ENCODE measurements at places on chromosomes 2 and 18. TPM values are rescaled to one million over a fixed set of nuclear protein-coding genes. Genes with fewer than 3 reads are reported as not detected.

The FN1 gene
- 11.1 TPM for total RNA-seq

The CAPN10 gene
- 40.7 TPM for total RNA-seq

The CTAGE1 gene
- total RNA-seq: not detected

The CCBE1 gene
- 0.84 TPM for total RNA-seq

The KRCC1 gene
- total RNA-seq: 5.8 TPM

The MRPS5 gene
- 70.6 TPM for total RNA-seq

The ERBB4 gene
- 0.10 TPM for total RNA-seq

The CDK15 gene
- total RNA-seq: not detected

The SERPINB11 gene
- not detected for total RNA-seq

The AKAIN1 gene
- not detected for total RNA-seq

The SLC39A6 gene
- total RNA-seq: 70.5 TPM

The NCKAP1 gene
- 115 TPM for total RNA-seq

The GBX2 gene
- total RNA-seq: 5.9 TPM

The POTEI gene
- 1.2 TPM for total RNA-seq

The CNGA3 gene
- not detected for total RNA-seq

The SP140 gene
- 2.6 TPM for total RNA-seq

The TCF7L1 gene
- total RNA-seq: 10.3 TPM

The ANO7 gene
- total RNA-seq: 0.84 TPM

The PDCD1 gene
- total RNA-seq: 0.22 TPM

The SIX3 gene
- 1.2 TPM for total RNA-seq

The SPATA3 gene
- not detected for total RNA-seq

The MZT2A gene
- total RNA-seq: 203 TPM

The ERICH2 gene
- 2.4 TPM for total RNA-seq

The LRRC30 gene
- not detected for total RNA-seq

The EFHD1 gene
- total RNA-seq: 0.52 TPM

The IL36RN gene
- total RNA-seq: not detected

The CPO gene
- 0.32 TPM for total RNA-seq

The SLC30A3 gene
- total RNA-seq: 20.5 TPM

The MSGN1 gene
- total RNA-seq: not detected

The NFATC1 gene
- 20.8 TPM for total RNA-seq

The DAW1 gene
- total RNA-seq: 0.20 TPM

The ZNF804A gene
- total RNA-seq: 0.61 TPM

The PER2 gene
- total RNA-seq: 18.7 TPM

The TRIM43 gene
- total RNA-seq: not detected

The ECEL1 gene
- not detected for total RNA-seq

The ANKRD36C gene
- 17.7 TPM for total RNA-seq

The ETAA1 gene
- total RNA-seq: 9.6 TPM

The SCG2 gene
- total RNA-seq: 19.8 TPM

The REG1B gene
- total RNA-seq: 4.2 TPM

The RAB17 gene
- total RNA-seq: 41.8 TPM

The PRPF40A gene
- 171 TPM for total RNA-seq

The PREB gene
- total RNA-seq: 54.2 TPM

The MEIS1 gene
- total RNA-seq: 0.32 TPM

The HOXD12 gene
- total RNA-seq: 0.27 TPM

The GKN1 gene
- total RNA-seq: not detected

The NEURL3 gene
- total RNA-seq: not detected

The RESP18 gene
- total RNA-seq: not detected

The TRIP12 gene
- 175 TPM for total RNA-seq

The PFN4 gene
- total RNA-seq: not detected

The LTBP1 gene
- total RNA-seq: 5.1 TPM

The CELF4 gene
- total RNA-seq: not detected

The ZSWIM2 gene
- not detected for total RNA-seq

The SKOR2 gene
- total RNA-seq: not detected

The LONRF2 gene
- 1.6 TPM for total RNA-seq

The IL1A gene
- 0.10 TPM for total RNA-seq

The CNTNAP5 gene
- total RNA-seq: not detected

The GMPPA gene
- total RNA-seq: 71.8 TPM

The GREB1L gene
- total RNA-seq: 12.2 TPM

Measured in HCT116 (cell line).